ENCODE measurements at places on chromosomes 1 and 21. TPM values are rescaled to one million over a fixed set of nuclear protein-coding genes. Genes with fewer than 3 reads are reported as not detected.
A peak's percentile ranks its signal among the peaks of the same experiment; 100 is the strongest.

Gene CRYBG2
- 0.02 TPM for total RNA-seq

- peak; percentile 76 for DNase-seq
Observed at GRCh38 chr21:41460578-41461527, 34.8 kb downstream of the MX1 start.

DNA sequence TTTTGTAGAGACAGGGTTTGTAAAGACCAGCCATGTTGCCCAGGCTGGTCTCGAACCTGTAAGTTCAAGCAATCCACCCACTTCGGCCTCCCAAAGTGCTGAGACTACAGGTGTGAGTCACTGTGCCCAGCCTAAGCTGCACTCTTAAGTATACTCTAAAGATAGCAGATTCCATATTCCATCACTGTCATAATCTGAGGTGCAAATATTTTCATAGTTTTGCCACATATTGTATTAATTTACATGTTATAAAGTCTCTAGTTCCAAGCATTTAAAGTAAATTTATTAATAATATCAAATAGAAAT lies 121.3 kb downstream of the HFM1 start:
- DNase-seq: no peak

DNA sequence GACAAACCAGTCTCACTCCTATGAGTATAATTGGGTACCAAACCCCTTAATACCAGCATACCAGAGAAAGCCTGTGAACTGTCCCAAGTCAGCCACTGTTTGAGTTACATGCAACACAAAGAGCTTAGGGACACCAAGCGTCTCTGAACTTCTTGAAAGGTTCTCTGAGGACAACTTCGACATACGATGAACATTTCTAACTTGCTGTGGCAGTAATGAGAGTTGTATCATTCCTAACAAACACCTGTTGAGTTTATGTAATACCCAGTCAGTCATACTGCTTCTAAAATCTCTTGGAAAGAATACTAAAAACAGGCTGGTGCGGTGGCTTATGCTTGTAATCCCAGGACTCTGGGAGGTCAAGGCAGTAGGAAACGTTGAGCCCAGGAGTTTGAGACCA lies 18.4 kb downstream of the CCT8 start:
- DNase-seq: no peak

GRCh38 chr1:54379555-54380289 lies 26.5 kb downstream of the SSBP3 start:
- no peak for DNase-seq
